Activated naive CD8-positive, alpha-beta T cell treated with anti-CD3 and anti-CD28 coated beads, Interleukin-2, amount 10 ng/mL, durations not matched to agents 7 days and 5 days (primary cell): ENCODE measurements at places on chromosomes 2 and 18. TPM values are rescaled to one million over a fixed set of nuclear protein-coding genes. Genes with fewer than 3 reads are reported as not detected.
A peak's percentile ranks its signal among the peaks of the same experiment; 100 is the strongest.

- no peak overlapping the region for H3K4me3 ChIP-seq
- no peaks in the 10 kb centered on the region for H3K27me3 ChIP-seq
- H3K36me3 ChIP-seq, result no peaks in the 10 kb centered on the region
These were observed 967.8 kb downstream of the BCL11A start for GRCh38 chr2:59585655-59586054.

- no peaks in the 10 kb centered on the region for H3K36me3 ChIP-seq
- no peaks in the 10 kb centered on the region for H3K27me3 ChIP-seq
- no peak overlapping the region for H3K27ac ChIP-seq
- DNase-seq, result no peak
- no peak overlapping the region for H3K4me3 ChIP-seq
These were observed 34.1 kb downstream of the PIEZO2 start for GRCh38 chr18:11115276-11115675.

DNA sequence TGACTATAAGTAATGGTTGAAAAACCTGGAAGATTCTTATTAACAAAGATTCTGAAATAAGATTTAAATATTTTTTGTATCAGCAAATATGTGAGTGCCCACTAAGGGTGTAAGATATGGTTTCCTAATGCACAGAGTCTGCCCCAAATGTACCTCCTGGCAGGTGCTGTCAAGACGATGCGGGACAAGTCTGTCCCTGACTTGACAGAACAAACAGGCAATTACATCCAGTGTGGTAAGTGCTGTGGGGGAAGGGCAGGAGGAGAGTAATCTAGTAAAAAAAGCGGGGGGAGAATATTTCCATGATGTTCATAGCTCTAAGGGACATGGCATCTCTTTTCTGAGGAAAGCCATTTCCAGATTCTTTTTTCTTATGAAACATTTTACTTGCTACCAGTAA is 127.5 kb downstream of the COL4A4 start:
- H3K27me3 ChIP-seq, result peaks cover 26% of the 10 kb centered on the region
- DNase-seq, result no peak
- H3K36me3 ChIP-seq, result no peaks in the 10 kb centered on the region
- H3K27ac ChIP-seq, result no peak overlapping the region
- H3K4me1 ChIP-seq, result no peaks in the 10 kb centered on the region

The TSPYL6 gene
- total RNA-seq, result not detected

The DSG4 gene
- not detected for total RNA-seq

- peak within 1 kb of the TSS; percentile 94 for H3K27ac ChIP-seq
- no peaks in the 10 kb centered on the region for H3K27me3 ChIP-seq
- peaks cover 33% of the 10 kb centered on the region for H3K4me1 ChIP-seq
- peaks cover 17% of the 10 kb centered on the region for H3K36me3 ChIP-seq
These were observed at the start of gene CCDC141 for GRCh38 chr2:179049546-179050311. CCDC141 (minus strand) TSS chr2:179050137; CDS start chr2:179049941, 196 bp downstream.

GRCh38 chr18:31429623-31430022 is 17.9 kb upstream of the DSG3 start:
- H3K4me1 ChIP-seq, result no peaks in the 10 kb centered on the region
- H3K36me3 ChIP-seq, result no peaks in the 10 kb centered on the region
- H3K27ac ChIP-seq, result no peak overlapping the region
- no peak for DNase-seq
- no peaks in the 10 kb centered on the region for H3K27me3 ChIP-seq
- H3K4me3 ChIP-seq, result no peak overlapping the region

The COPS9 gene
- 87.1 TPM for total RNA-seq

- DNase-seq, result no peak
- H3K36me3 ChIP-seq, result no peaks in the 10 kb centered on the region
- H3K27me3 ChIP-seq, result peaks cover 48% of the 10 kb centered on the region
- H3K27ac ChIP-seq, result no peak overlapping the region
- no peak overlapping the region for H3K4me3 ChIP-seq
These were observed 5.2 kb downstream of the ZNF385B start for GRCh38 chr2:179856205-179856604.

DNA sequence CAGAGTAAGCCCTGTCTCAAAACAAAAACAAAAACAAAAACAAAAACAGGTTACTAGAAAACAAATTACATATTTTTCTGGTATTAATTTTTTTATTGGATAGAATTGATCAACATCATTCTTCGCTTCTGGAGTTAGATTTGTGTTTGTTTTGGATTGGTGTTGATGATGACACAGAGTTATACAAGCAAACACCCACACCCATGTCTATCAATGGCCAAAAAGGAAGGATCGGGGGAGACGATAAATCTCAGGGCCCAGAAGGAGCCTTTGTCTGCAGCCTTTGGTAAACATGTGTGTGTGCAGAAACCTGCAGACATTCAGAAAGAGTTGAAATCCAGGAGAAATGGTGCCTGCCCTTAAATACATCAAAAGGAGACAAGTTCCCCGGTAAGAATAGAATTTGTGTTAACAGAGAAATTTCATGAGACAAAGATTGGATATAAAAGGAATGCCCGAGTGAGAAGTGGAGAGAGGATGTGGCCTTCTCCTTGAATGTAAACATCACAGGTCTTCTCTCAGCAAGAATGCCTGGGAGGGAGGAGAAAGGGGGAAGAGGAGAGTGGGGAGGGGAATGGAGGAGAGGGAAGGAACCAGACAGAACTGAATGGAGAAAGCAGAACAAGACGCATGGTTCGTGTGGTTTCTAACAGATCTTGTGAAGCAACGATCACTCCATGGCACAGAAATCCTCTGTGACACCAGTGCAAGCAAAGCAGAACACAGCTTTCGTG is 40.4 kb upstream of the TMEM178A start:
- H3K36me3 ChIP-seq, result no peaks in the 10 kb centered on the region
- no peak for DNase-seq
- no peak overlapping the region for H3K4me3 ChIP-seq
- no peak overlapping the region for H3K27ac ChIP-seq

DNA sequence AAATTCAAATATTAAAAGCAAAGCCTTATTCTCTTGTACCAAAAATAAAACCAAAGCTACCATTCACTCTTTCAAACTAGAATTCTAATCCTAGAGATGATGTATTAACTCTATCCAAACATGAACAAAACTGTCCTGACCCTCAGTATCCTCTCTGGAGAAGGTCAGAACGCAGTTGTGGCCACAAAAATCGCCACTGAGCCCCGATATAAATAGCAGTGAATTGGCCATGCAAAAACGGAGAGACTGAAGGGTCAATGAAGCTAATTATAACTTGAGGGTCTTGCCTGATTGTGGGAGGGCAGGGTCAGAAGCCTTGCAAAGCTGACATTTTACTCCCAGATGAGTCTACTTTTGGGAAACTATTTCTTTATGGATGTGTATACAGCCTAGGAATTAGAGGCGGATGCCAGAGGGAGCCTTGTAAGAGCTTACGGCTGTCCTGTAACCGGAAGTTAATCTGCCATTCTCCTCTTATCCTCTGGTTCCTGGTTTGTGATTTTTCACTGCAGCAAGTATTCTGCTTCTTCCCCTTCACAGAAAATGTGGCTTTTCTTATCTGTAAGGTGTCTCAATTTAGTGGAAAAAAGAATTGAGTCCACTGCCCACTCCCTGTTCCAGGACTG is 28.1 kb downstream of the CAVIN2 start:
- H3K27me3 ChIP-seq, result peaks cover 25% of the 10 kb centered on the region
- no peak overlapping the region for H3K4me3 ChIP-seq
- DNase-seq, result no peak
- H3K36me3 ChIP-seq, result no peaks in the 10 kb centered on the region
- H3K4me1 ChIP-seq, result no peaks in the 10 kb centered on the region
- H3K27ac ChIP-seq, result no peak overlapping the region

The MCFD2 gene
- 38.6 TPM for total RNA-seq

The CYP27A1 gene
- total RNA-seq, result 3.0 TPM

- H3K4me1 ChIP-seq, result peaks cover 2% of the 10 kb centered on the region
- no peak for DNase-seq
- H3K36me3 ChIP-seq, result no peaks in the 10 kb centered on the region
- H3K27me3 ChIP-seq, result peaks cover 31% of the 10 kb centered on the region
These were observed 327.0 kb upstream of the HS6ST1 start for GRCh38 chr2:128645631-128646030.

The NBAS gene
- 32.9 TPM for total RNA-seq

GRCh38 chr18:48902023-48902855 is 48.5 kb downstream of the SMAD7 start:
- peaks cover 14% of the 10 kb centered on the region for H3K36me3 ChIP-seq
- peaks cover 8% of the 10 kb centered on the region for H3K27me3 ChIP-seq
- no peak overlapping the region for H3K4me3 ChIP-seq
- no peak overlapping the region for H3K27ac ChIP-seq

- peaks cover 5% of the 10 kb centered on the region for H3K27me3 ChIP-seq
- H3K27ac ChIP-seq, result no peak overlapping the region
- DNase-seq, result no peak
- no peaks in the 10 kb centered on the region for H3K36me3 ChIP-seq
These were observed 839.9 kb downstream of the BCL11A start for GRCh38 chr2:59713577-59713976.

DNA sequence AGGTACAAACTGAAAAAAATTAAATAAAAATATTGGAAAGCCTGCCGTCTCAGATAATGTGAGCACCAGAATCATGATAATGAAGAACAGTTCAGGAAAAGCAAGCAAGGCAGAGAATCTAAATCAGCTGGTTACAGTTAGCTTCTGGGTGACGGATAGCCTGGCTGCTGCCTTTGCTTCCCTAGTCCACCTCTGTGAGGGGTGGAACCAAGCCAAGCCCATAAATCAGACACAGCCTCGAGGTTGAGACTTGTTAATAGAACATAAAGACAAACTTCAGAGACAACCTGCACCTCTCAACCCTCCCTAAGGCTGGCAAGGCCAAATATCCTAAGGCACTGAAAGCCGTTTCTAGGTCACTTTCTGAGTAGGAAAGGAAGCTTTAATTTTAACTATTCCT is 334.7 kb upstream of the SLC39A10 start:
- peaks cover 10% of the 10 kb centered on the region for H3K4me1 ChIP-seq
- no peaks in the 10 kb centered on the region for H3K27me3 ChIP-seq
- no peak overlapping the region for H3K27ac ChIP-seq
- no peak for DNase-seq

The TGIF1 gene
- total RNA-seq, result 39.5 TPM

The MARCO gene
- not detected for total RNA-seq

DNA sequence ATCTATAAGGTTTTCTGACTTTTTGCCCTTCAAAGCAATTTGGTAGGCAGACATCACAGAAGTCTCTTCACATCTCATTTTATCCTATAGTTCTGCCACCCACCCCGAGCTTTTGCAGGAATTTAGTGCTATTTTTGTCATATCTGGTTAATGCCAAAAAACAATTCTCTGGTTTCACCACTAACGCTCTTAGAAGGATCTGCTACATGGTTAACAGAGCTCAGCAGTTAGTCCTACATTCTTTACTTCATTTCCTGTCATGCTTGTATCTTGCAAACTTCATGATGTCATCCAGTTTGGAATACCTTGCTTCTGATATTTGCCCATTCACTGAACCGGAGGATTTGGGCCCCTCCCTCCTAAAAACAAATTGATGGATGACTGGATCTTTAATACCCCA is 116.8 kb upstream of the SERPINE2 start:
- H3K36me3 ChIP-seq, result no peaks in the 10 kb centered on the region
- H3K27me3 ChIP-seq, result no peaks in the 10 kb centered on the region
- no peak overlapping the region for H3K4me3 ChIP-seq
- no peak overlapping the region for H3K27ac ChIP-seq

DNA sequence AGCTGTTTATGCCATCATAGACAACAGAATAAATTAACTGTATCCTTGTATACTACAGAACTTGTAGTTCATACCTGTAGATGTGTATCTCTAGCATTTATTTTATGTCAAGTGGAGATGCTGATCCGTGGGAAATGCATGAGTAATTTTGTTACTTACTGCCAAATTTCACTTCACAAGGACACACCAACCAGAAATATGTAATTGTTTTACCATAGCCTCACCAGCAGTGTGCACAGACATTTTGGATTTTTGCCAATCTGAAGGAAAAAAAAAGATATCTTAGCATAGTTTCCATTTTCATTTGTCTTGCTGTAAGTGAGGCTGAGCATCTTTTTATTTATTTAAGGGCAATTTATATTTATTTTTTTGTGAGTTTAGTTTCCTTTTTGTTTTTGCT is 265.1 kb upstream of the OSR1 start:
- DNase-seq, result no peak
- no peaks in the 10 kb centered on the region for H3K36me3 ChIP-seq
- H3K4me1 ChIP-seq, result no peaks in the 10 kb centered on the region
- H3K27ac ChIP-seq, result no peak overlapping the region
- H3K4me3 ChIP-seq, result no peak overlapping the region
- peaks cover 2% of the 10 kb centered on the region for H3K27me3 ChIP-seq

The CCDC68 gene
- total RNA-seq, result not detected

- peak overlapping the region; percentile 95 for H3K4me3 ChIP-seq
- H3K36me3 ChIP-seq, result peaks cover 24% of the 10 kb centered on the region
- no peaks in the 10 kb centered on the region for H3K27me3 ChIP-seq
- peak; percentile 99 for DNase-seq
These were observed 1.9 kb downstream of the PTMA start for GRCh38 chr2:231709981-231710798.

- H3K27me3 ChIP-seq, result peaks cover 2% of the 10 kb centered on the region
- H3K27ac ChIP-seq, result no peak overlapping the region
- H3K4me3 ChIP-seq, result no peak overlapping the region
- DNase-seq, result no peak
- H3K4me1 ChIP-seq, result peaks cover 4% of the 10 kb centered on the region
These were observed 21.8 kb upstream of the GLS start for GRCh38 chr2:190858817-190859216.

DNA sequence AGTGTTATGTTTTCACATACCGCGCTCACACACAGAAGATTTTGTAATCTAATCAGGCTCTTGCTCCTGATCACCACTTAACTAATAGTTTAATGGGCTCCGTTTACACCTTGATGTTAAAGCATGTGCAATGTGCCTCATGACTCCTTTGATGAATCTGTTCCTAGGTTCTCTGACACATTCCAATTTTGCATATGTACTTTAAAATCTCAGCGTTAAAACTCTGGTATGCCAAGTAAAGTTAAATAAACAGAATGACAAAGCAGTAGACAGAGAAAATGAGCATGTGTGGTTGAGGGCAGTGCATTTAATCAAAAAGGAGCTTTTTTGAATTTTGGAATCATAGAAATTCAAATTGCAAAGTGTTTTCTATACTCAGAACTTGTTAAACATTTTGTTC is 96.4 kb downstream of the TCF4 start:
- no peak for DNase-seq
- H3K36me3 ChIP-seq, result no peaks in the 10 kb centered on the region
- H3K4me1 ChIP-seq, result peaks cover 14% of the 10 kb centered on the region
- H3K4me3 ChIP-seq, result no peak overlapping the region
- H3K27ac ChIP-seq, result no peak overlapping the region

- no peaks in the 10 kb centered on the region for H3K36me3 ChIP-seq
- no peaks in the 10 kb centered on the region for H3K27me3 ChIP-seq
- H3K27ac ChIP-seq, result no peak overlapping the region
- DNase-seq, result no peak
- H3K4me3 ChIP-seq, result no peak overlapping the region
These were observed 419.0 kb upstream of the MMADHC start for GRCh38 chr2:150006591-150006990.

GRCh38 chr2:37586663-37587317 is 84.7 kb downstream of the CDC42EP3 start:
- H3K4me1 ChIP-seq, result peaks cover 66% of the 10 kb centered on the region
- no peaks in the 10 kb centered on the region for H3K27me3 ChIP-seq
- H3K36me3 ChIP-seq, result peaks cover 4% of the 10 kb centered on the region
- H3K4me3 ChIP-seq, result peak overlapping the region; percentile 33

The FHOD3 gene
- not detected for total RNA-seq

- DNase-seq, result no peak
- H3K4me3 ChIP-seq, result no peak overlapping the region
- no peaks in the 10 kb centered on the region for H3K4me1 ChIP-seq
- H3K36me3 ChIP-seq, result no peaks in the 10 kb centered on the region
These were observed 979.0 kb upstream of the PIK3C3 start for GRCh38 chr18:40976050-40976449.

The C2orf78 gene
- total RNA-seq, result not detected

GRCh38 chr2:79612999-79613398 is 100.1 kb downstream of the CTNNA2 start:
- no peaks in the 10 kb centered on the region for H3K36me3 ChIP-seq
- no peak overlapping the region for H3K27ac ChIP-seq
- no peak for DNase-seq
